ENCODE measurements at places on chromosomes 2 and 18.

- DNase-seq, result no peak
Observed at GRCh38 chr2:33298233-33298632, 178.2 kb upstream of the RASGRP3 start.

DNA sequence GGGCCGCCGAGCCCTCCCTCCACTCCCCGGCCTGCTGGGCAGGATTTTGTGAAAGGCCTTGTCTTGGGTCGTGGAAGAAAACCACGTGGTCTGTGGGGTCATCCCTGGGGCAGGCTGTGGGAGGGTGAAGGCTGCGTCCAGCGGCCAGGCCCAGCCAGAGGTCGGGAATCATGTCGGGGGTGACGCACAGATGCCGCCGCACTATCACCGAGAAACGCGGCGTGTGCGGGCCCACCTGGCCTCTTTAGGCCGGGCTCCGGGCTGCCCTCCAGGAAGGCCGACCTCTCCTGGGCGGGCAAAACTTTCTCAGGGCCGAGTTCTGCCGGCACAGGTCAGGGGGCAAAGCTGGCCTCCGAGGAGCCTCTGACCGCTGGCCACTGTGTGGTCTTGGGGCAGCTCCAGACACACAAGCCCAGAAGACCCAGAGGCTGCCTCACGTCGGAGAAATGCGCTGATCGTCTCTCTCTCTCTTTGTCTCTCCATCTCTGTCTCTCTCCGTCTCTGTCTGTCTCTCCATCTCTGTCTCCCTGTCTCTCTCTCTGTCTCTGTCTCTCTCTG is 28.4 kb downstream of the NFATC1 start:
- no peak for DNase-seq

GRCh38 chr2:221521233-221521845 is 50.8 kb downstream of the EPHA4 start:
- no peak for DNase-seq

DNA sequence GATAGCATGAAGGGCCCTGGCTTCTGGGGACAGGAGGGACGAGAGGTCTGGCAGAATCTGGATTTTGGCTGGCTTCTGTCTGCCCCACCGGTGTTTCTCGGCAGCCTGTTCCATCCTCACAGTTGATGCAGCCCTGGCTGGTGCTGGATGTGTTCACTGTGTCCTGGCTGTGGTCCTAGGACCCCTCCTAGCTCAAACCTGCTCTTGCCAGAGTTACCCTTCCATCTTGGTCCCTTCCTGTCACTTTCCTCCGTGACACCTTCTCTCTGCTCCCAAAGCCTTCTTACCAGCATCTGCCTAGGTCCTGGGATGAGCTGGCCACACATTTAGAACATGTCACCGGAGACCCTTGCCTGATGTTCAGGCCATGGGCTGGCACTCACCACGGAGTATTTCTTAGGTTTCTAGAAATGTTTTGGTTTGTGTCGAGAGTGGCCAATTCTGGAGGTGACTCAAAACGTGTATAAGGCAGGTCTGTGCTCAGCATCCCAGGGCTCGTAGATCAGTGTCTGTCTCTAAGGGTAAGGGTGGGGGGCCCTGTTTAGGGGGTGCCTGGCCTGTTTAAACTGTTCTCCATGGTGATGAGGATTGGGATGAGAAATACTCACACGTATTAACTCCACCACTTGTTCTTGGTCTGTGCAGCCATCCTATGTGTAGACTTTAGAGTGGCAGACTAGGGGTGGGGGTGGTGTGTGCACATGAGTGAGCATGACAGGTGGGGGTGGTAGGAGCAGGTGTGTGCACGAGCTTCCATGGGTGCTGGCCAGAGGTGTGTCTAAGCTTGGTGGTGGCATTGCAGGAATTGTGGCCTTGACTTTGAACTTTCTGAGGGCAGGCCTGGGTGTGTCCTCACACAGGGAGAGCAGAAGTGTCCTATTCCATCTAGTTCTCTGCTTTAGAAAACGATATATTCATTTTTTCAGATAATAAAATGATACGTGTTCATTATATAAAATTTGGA is 162.7 kb downstream of the DYSF start:
- no peak for DNase-seq
